WTC11 (cell line): ENCODE measurements at places on chromosomes 13 and 19. TPM values are rescaled to one million over a fixed set of nuclear protein-coding genes. Genes with fewer than 3 reads are reported as not detected.

The CGB1 gene
- total RNA-seq, result 0.87 TPM in 1 of 3 replicates, not detected in the others

The APBA3 gene
- total RNA-seq, result 27.5 to 29.6 TPM (median 28.1 TPM) in 3 replicates

DNA sequence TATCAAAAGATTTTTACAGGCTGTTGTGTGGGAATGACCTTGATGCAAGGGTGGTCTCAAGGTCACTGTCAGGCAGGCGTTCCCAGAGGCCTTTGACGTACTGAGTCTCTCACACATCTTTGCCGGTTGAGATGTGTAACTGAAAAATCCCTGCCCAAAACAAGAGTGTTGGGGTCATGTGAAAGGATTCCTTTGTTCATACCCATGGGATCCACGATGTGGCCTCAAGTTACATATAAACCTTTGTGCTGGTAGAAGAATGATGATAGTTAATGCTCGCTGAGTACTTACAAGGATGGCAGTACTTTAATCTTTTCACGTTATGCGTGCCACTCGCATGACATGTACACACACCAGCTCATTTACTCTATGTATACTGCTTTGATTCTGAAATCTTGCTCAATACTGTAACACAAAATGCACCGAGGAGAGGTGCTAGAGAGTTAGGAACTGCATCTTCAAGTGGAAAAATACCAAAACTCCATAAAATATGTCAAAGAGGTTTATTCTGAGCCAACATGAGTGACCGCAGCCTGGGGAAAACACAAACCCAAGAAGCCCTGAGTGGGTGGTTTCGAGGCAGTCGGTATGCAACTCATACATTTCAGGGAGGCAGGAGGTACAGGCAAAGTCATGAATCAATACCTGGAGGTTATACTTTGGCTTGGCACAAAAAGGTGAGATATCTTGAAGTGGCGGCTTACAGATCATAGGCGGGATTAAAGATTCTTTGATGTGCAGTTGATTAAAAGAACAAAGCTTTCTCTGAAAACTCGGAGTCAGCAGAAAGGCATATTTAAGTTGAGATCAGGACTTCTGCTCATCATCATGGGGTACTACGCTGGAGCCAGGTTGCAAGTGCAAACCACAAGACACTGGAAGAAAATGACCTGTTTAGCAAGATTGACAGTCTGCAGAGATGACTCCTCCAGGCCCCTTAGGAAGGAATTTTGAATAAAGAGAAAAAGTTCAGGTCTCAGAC, 87.4 kb upstream of the ARHGEF7 start:
- DNase-seq, result no peak

- no peak for DNase-seq
Observed at GRCh38 chr13:98626298-98626935, 49.5 kb upstream of the STK24 start.

DNA sequence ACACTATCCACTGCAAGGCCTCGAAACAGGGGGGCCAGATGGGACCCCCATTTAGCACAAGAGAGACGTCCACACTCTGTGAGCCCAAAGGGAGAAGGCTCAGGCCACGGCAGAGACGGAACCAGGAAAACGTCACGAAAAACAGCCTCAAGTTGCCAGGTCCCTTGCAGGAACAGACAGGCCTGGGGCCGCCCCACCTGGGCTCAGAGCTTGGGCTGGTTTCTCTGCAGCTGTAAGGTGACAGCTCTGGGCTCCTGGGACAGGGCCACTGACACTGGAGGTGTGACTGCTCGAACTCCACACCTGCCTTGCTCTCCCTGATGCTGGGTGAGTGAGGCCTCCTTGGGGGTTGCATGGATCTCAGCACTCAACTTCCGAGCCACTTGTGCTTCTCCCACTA, 3.2 kb downstream of the ZNF787 start:
- DNase-seq, result no peak
